ENCODE measurements at places on chromosomes 3 and 15.
A peak's percentile ranks its signal among the peaks of the same experiment; 100 is the strongest.

DNA sequence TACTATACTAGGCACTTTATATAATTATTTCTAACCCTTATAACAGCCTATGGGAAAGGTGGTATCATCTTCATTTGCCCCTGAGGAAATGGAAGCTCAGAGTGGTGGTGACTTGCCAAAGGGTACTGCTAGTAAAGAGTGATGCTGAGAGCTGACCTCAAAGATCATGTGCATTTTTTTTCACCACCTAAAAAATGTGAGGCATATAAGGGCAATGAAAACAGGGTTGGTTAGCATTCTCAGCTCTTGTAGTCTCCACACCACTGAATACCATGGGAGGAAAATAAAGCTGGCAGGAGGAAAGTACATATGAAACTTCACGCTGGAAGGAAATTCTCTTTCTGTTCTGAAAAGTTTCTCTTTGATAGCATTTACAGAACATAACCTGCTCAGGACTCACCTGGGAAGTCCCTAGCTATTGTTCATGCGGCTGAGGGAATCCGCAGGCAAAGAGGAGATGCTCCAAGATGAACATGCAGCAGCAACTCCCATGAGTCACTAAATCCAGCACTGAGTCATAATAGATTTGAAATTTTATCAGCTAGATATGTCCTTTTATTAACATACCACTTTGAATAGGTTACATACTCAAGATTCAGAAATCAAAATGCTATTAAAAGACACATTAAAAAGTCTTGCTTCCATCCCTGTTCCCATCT, 17.3 kb downstream of the FAIM start:
- no peak for DNase-seq

DNA sequence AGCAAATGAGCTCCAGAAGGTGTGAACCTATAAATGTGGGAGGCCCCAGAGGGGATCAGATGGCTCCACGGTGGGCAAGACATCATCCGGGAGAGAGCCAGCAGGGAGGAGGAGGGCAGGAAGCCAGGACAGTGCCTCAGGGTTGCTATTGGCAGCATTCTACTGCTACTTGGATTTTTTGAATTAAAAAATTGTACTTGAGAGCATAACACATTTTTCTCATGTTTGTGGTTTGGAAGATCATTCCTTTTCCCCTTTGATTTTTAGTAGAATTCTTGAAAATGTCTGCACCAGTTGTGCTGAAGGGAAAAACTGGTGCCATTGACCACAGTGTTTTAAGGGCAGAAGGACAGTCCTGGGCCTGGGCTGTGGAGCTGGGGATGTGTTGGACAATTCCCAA, 59.2 kb downstream of the LYZL4 start:
- DNase-seq: no peak

- no peak for DNase-seq
Measured at GRCh38 chr3:111863942-111864694, 5.1 kb downstream of the PHLDB2 start.

DNA sequence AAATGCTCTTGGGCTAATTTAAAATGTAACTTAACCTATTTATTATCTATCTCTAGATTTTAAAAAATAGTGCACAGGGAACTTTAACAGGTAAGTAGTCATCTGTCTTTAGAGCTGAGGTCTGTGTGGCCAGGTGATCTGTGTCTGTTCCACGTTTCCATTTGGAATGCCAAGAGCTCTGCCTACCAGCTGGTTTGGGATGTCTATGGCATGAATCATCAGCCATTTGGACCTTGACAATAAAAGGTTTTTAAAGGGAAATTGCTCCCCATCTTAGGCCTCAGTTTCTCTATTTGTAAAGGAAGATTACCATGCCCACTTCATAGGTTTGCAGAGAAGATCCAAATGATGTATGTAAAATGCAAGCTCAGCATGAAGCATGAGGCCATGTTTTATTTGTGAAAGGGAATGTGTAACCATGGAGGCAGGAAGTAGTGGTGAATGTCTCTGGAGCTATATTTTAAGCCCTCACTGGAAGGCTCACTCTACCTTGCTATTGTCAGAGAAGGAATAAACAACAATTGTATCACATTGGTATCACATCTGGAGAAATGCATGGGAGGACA, 548.1 kb upstream of the LMCD1 start:
- no peak for DNase-seq

DNA sequence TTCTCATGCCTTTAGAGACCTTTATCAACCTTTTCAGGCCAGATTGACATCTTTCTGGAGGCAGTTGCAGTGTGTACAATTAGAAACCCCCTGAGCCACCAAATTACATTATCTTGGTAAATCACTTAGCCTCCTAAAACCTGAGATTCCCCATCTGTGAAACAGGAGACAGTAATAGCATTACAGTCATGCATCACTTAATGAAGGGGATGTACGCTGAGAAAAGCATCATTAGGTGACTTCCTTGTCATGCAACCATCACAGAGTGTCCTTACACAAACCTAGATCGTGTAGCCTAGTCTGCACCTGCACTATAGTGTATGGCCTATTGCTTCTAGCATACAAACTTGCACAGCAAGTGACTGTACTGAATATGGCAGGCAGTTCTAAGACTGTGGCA, 400.8 kb upstream of the CNTN3 start:
- no peak for DNase-seq

GRCh38 chr3:150765949-150766720, 3.2 kb upstream of the SIAH2 start:
- no peak for DNase-seq

DNA sequence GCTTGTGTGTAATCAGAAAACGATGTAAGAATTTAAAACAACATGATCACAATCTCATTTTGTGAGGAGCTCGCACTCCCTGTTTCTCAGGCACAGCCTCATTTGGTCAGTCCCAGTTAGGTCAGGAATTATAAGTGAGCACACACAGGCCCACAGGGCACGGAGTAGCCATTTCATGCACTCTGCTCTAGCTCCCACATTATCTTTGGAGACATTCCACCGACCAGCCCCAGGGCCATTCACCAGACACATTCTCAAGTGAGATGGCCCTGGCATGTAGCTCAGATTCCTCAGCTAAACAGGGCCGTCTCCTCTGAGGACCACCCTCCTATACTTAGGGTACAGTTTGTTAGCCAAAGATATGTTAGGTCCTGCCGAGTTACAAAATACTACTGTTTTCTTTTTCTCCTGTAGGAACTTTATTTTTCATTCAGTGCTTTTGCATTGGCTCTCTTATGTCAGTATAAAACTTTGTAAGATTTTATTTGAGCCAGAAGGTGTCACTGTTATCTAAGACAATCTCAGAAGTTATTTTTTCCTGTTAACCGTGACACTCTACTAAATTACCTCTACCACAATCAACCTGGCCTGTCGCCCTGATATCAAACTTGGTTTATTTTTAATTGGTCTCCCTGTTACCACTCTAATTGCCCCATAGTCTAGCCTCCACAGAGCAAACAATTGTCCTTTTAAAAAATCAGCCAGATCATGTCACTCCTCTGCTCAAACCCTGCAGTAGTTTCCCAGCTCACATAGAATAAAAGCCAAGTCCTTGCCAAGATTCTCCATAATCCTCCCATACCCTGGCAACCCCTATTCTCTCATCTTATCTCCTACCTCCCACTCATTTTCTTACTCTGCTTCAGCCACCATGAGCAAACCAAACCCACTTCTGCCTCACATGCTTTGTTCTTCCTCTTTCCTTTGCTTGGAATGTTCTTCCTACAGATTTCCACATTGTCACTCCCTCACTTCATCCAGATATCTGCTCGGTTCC, 105.7 kb downstream of the PPP2R3A start:
- DNase-seq: no peak

DNA sequence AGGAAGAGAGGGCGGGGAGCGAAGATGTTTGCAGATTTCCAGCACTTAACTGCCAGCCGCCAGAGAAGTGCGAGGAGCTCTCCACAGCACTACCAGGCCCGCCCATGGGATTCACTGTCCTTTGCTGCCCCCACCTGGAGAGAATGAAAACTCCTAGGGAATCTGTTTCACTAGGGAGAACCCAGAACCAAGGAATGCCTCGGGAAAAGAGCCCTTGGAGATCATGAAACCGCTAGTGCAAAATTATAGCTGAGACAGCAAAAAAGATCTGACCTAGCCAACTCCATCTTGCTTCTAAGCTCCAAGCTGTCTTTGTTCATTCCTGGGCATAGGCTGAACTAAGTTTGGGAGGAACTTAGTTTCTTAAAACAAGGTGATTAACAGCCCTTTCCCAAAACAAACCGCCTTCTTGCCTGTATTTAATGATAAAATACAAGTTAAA, 82.6 kb upstream of the GCNT3 start:
- DNase-seq: peak; percentile 68

GRCh38 chr3:46893146-46893748, 15.7 kb downstream of the PTH1R start:
- no peak for DNase-seq

DNA sequence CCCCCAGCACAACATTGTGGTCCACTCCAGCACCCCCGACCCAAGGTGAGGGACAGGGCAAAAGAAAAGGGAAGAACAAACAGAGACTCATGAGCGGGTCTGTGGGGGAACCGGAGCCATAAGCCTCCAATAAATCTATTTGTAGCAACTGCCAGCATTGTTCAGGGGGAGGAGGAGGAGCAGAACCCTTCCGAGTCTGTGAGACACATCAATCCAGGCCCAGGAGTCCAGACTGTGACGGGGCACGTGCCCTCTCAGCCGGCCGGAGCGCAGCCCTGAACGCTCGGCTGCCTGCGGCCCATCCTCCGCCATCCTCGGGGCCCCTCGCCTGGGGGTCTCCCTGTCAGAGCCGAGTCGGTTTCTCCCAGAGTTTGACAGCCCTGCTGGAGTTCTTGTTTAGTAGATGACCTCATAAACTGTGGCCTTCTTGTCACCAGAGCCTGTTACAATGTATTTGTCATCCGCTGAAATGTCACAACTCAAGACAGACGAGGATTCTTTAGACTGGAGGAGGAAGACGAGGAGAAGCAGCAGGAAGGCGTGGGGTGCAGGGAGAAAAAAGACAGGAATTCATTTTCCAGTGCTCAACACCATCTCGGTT, 47.9 kb downstream of the TLE3 start:
- no peak for DNase-seq

GRCh38 chr15:75814794-75815193, 28.5 kb upstream of the UBE2Q2 start:
- no peak for DNase-seq

- no peak for DNase-seq
Measured at GRCh38 chr3:25481386-25481785, 53.3 kb downstream of the RARB start.

GRCh38 chr3:134840459-134840858, 45.4 kb downstream of the EPHB1 start:
- DNase-seq: no peak

GRCh38 chr15:63501256-63502089, 2.9 kb upstream of the USP3 start:
- DNase-seq: no peak

- no peak for DNase-seq
Measured at GRCh38 chr3:101200461-101200860, 119.9 kb downstream of the IMPG2 start.

- no peak for DNase-seq
Measured at GRCh38 chr15:52651114-52651513, 28.1 kb downstream of the ATOSA start.

GRCh38 chr3:11230125-11230524, 42.1 kb upstream of the ATG7 start:
- no peak for DNase-seq

GRCh38 chr3:72101494-72101893, 316.5 kb upstream of the PROK2 start:
- DNase-seq: no peak

DNA sequence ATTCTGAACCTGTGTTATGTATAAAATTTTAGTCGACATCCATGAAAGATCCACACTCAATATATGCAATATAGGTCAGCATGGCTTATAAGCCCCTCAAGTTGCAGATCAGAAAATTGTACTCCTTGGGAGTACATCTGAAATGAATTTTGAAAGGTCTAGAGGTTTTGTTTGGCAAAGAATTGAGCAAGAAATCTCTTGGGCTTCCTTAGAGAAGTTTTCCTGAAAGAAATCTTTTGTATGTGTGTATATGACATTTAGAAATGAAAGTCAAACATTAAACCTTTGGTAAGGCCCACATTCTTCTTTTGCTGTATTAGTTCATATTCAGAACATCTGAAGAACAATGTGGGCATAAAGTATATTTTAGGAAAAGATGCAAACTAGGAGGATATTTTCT, 1006.6 kb downstream of the NAALADL2 start:
- no peak for DNase-seq

DNA sequence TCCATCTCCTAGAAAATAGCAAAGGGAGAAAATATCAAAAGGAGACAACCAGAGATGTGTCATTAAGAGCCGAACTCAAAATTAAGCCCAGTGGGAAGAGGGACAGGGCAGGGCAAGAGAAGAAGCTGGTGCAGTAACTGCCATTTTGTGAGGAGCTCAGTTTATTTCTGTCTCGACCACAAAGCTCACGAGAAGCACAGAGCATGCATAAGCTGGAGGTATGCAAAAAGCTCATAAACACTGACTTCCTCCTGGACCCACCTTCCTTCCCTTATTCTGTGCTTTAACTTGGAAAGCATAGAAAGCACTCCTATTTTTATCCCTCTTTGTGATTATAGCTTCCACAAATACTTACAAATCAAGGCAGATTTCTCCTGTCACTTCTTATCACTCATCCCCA, 81.3 kb downstream of the DGKG start:
- no peak for DNase-seq

DNA sequence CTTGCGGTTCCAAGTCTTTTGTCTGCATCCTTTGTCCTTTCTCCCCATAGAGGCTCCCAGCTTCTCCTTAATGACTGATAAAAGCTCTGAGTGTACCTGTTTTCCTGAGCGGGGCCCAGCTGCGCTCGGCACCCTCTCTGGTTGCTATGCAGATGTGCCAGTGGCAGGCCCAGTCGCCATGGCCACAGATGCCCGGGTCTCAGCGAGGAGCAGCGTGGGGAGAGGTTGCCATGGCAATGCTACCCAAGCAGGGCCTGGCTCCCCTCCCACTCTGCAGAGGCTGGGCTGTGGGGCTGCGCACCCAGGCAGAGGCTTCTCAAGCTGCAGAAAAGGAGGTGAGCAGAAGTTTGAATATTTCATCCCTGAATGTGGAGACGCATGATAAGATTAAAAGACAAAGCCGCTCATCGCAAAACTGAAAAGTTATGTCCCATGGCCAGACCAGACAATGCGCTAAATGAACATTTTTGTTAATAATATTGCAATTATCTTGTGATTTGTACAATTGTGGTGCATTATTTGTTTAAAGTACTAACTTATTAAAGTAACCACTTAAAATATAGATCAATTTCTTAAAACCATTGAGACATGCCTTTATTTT, 66.1 kb downstream of the TPRA1 start:
- DNase-seq: no peak

GRCh38 chr3:177069514-177070329, 127.6 kb downstream of the TBL1XR1 start:
- DNase-seq: no peak

DNA sequence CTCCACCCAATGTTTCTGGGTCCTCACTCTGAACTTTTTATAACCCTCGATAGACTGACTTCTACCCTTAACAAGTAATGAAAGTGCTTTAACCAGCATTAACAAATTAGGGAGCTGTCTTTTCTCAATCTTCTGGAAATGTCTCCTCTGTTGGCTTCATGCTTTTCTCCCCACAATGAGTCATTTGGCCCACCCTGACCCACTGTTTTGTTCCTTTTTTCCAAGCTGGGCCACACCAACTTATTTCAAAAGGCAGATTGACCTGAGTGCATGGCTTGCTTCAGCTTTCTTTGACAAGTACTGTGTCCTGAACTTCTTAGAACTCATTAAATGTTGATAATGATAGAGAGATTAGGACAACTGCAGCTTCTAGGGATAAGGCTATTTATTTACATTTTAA, 199.6 kb upstream of the SEMA6D start:
- no peak for DNase-seq

Data from activated naive CD4-positive, alpha-beta T cell treated with anti-CD3 and anti-CD28 coated beads, Interleukin-2, amount 50 U/mL, for 16 hours (primary cell).